ENCODE measurements at places on chromosomes 1 and 21.

GRCh38 chr1:183165456-183165855 lies 20.6 kb upstream of the LAMC2 start:
- no peak for DNase-seq

DNA sequence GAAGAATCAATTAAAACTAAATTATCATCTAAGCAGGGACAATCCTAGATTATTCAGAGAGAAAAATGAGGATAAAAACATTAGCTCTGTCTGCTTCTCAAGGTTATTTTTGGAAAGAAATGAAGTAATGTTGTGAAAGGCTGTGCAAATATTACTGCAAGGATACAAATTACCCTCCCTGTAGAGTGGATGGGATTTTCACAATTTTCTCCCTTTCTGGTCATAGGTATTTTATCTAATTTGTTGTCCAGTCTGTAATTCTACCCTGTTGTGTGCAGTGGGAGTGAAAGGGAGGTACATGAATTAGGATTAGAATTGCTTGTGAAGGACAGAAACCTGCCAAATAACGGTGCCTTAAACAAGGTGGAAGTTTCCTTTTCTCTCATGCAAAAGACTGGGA lies 54.7 kb downstream of the MAP3K7CL start:
- DNase-seq: peak; percentile 25

GRCh38 chr1:66521721-66522365 lies 12.1 kb upstream of the SGIP1 start:
- peak; percentile 95 for DNase-seq

GRCh38 chr1:36383240-36383639 lies 2.5 kb downstream of the STK40 start:
- no peak for DNase-seq

DNA sequence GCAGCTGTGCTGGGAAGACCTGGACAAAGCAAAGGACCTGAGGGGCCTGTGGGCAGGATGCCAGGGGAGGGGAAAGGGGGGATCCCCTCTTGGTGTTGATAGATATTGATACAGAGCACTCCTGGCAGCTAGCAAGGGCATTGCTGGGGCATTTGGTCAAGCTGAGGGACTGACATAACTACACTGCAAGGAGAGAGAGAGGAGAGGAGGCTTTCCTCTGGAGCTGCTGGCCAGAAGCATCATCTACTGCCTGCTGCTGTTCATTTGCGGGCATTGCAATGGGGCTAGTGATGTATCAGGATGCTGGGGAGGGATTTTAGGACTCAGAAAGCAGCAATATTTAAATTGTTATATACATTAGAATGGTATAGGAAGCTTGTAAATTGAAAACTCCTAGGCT lies 142.0 kb downstream of the ZNF648 start:
- DNase-seq: no peak

DNA sequence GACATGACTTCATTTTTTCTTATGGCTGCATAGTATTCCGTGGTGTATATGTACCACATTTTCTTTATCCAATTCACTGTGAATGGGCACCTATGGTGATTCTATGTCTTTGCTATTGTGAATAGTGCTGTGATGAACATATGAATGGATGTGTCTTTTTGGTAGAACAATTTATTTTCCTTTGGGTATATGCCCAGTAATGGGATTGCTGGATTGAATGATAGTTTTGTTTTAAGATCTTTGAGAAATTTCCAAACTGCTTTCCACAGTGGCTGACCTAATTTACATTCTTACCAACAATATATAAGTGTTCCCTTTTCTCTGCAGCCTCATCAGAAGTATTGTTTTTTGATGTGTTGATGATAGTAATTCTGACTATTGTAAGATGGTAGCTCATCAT lies 361.7 kb upstream of the SGIP1 start:
- DNase-seq: no peak

GRCh38 chr21:31136891-31137290 lies 98.6 kb upstream of the KRTAP19-8 start:
- peak; percentile 74 for DNase-seq

- peak; percentile 20 for DNase-seq
These were observed 48.3 kb upstream of the LAMC2 start for GRCh38 chr1:183137782-183138181.

GRCh38 chr1:5901841-5902240 lies 90.4 kb downstream of the NPHP4 start:
- DNase-seq: no peak

DNA sequence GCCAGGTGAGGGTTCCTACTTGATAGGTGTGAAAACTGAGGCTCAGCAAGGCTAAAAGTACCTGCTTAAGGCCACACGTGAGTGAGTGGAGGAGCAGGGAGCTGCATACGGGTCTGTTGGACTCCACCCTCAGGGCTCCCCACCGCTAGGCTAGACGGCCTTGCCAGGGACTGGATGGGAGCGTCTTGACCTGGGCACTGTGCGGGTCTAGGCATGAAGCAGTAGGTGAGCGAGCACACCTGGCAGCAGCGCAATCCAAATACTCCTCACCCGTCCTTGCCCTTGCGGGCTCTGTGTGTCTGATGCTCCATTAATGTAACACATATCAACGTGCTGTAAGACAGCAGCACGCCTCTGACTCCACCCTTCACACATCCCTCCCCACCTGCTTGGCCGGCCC lies 94.0 kb downstream of the LACTBL1 start:
- no peak for DNase-seq

DNA sequence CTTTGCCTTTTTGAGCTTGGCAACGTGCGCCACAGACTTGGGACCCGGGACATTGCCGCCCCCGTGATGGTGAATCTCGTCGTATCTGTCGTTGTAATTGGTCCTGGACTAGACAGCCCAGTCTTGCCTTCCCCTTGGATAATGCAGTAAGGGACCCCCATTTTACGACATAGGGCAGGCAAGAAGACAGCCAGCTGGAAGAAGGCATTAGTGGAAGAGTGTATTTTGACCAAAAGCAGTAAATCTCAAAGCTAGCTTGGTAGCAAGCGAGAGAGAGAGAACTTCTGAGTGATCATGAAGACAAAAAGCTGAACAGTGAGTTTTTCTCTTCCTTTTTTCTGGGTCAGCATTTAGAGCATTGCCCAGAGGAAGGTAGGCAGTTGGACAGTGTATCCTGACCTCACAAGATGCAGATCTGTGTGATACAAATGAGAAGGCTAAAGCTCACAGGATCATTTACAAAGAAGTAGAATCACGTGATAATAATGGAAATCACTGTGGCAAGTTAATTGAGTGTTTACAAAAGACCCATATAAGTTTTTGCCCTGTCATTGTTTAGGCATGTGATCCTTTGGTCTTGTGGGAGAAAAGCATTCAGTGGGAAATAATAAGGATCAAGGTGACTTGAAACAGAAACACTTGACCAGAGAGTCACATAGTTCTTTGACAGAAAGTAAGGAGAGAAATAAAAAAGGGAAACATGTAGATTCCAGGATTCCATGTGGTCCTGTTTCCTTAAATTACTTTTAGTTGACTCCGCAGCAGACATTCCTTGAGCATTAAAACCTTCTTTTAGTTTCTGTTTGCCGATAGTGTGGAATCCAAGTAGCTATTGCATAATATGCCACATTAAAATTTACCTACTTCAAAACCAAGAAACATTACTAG lies 66.3 kb downstream of the CNST start:
- DNase-seq: peak; percentile 88

- no peak for DNase-seq
These were observed 30.8 kb downstream of the DAP3 start for GRCh38 chr1:155719703-155720102.

- DNase-seq: peak; percentile 25
These were observed 1.1 kb downstream of the COX20 start for GRCh38 chr1:244836584-244836983.

All from IMR-90 (cell line).